LNCaP clone FGC (cell line): ENCODE measurements at places on chromosomes 7 and 10.
A peak's percentile ranks its signal among the peaks of the same experiment; 100 is the strongest.

- DNase-seq, result no peak
Measured at GRCh38 chr10:47256751-47257336, 43.2 kb upstream of the GDF10 start.

- no peak for DNase-seq
Measured at GRCh38 chr7:92466682-92467081, 11.1 kb downstream of the ERVW-1 start.

- no peak for DNase-seq
Measured at GRCh38 chr10:49484486-49485235, 54.3 kb downstream of the ERCC6 start.

DNA sequence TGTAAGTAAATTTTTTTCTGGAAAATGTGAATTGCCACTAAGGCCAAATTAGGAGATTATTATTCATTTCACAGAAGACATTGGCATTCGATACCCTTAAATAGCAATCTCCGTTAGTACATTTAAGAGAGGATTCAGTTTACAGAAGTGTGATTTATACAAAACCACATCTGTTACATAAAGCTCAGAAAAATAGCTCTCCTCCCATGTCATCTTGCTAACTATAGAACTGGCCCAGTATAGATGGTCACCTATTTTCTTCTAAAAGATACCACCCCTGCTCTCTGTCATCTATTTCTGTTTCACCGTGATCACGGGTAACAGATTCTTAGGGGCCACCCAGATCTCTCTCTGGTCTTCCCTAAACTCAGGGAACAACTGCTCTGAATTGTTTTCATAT lies 119.1 kb downstream of the HIP1 start:
- DNase-seq, result no peak

- no peak for DNase-seq
Measured at GRCh38 chr7:117173035-117173770, 149.7 kb downstream of the WNT2 start.

DNA sequence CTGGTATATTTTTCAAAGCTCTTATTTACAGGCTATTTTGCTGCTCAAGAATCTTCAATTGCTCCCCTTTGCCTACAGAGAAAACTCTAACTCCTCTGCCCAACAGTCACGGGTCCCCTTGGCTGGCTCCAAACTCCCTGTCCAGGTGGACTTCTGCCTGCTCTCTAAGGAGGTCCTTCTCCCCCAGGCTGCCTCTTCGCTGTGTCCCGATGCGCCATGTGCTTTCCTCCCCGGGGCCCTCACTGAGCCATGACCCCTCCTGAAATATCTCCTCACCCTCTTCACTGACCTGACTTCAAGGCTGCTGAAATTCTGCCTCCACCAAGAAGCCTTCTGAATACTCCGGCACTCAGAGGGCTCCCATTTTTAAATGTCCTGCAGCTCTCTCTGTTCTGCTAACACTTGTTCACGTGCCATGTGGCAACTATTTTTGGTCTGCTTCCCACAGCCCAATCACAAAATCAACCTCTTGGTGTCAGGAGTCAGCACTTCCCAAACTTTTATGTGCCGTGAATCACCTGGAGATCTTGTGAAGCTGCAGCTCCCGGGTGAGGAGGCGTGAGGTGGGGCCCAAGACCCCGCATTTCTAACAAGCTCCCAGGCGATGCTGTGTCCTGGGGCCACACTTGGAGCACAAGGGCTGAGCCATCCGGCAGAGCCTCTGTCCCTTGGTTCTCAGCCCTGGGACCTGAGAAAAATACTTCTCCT lies 85.7 kb upstream of the COL13A1 start:
- no peak for DNase-seq

DNA sequence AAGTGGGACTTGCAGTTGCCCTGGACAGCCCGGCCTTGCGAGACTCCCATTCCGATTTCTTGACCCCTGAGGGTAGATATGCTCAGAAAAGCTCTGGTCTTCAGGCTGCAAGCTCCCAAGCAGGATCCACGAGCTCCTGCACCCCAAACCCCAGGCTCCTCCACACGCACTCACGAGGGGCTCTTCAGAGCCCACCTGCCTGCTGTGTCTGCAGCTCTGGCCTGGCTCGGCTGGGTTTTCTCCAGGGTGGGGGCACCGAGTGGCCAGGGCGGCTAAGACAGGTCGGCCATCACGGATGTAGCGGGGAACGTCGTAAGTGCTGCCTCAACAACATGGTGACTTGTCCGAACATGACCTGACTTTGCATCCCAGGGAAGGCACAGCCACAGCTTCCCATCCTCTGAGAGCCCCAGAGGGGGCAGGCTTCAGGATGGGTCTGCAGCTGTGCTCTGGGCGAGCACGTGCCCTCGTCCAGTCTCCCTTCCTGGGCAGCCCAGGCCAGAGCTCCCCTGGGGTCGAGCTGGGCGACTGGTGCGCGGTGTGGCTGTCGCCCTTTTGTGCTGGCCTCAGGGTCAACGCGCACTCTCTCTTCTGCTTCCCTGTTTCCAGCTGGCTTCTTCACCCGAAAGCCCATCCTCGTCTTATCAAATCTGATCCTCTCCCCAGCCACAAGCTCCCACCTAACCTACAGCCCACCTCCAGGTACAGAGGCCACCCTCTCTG lies 415.3 kb downstream of the DNAJB6 start:
- no peak for DNase-seq

GRCh38 chr7:113408999-113409398 lies 290.6 kb upstream of the SMIM30 start:
- DNase-seq, result no peak

DNA sequence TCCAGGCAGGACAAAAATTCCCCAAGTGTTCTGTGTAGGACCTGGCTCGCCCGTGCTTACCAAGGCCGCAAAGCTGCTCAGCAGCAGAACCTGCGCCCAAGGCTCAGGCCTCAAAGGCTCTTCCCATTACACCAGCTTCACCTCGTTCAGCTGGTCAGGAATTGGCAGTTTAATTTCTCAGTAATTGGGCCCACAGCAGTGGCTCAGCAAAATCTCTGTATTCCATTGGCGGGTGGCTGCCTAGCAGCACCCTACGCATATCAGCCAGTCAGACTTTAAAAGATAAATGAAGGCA lies 5.8 kb downstream of the FZD9 start:
- no peak for DNase-seq

- peak; percentile 28 for DNase-seq
Measured at GRCh38 chr7:154503962-154504550, 451.9 kb downstream of the DPP6 start.

DNA sequence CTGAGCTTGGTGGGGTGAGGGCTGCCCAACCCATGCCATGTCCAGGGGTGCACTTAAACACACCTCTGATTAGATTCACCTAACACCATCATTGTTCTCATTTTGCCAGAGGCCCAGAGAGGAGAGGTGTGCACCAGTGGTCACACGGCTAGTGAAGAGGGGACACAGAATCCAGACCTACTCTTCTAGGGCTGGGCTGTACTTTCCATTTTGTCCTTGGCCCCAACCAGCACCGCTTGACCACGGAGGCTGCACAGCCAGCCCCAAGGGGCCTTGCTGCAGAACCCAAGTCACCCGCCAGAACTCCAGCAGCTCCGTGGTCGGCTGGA lies 246 bp upstream of the WDFY4 start:
- no peak for DNase-seq

DNA sequence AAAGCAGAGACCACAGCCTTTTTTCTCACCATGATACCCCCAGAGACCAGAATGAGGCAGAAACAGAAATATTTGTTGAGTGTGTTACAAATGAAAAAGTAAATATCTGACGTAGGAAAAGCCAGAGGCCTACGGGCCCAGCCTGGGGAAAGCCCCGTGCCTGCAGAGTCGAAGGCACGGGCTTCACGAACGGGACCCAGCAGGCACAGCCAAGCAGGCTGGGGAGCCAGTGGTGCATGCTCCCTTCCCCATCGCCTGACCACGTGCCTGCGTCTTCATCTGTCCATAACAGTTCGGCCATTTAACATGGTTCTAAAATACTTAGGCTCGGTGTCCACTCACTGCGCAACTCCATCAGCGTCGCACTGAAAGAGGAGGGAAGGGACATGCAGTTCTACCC lies 50.8 kb downstream of the SLIT1 start:
- DNase-seq, result no peak

GRCh38 chr7:133778472-133778871 lies 348.7 kb upstream of the LRGUK start:
- DNase-seq, result no peak

- no peak for DNase-seq
Measured at GRCh38 chr10:22737587-22737986, 23.2 kb upstream of the PIP4K2A start.

- no peak for DNase-seq
Measured at GRCh38 chr7:47031786-47032535, 550.0 kb downstream of the TNS3 start.

DNA sequence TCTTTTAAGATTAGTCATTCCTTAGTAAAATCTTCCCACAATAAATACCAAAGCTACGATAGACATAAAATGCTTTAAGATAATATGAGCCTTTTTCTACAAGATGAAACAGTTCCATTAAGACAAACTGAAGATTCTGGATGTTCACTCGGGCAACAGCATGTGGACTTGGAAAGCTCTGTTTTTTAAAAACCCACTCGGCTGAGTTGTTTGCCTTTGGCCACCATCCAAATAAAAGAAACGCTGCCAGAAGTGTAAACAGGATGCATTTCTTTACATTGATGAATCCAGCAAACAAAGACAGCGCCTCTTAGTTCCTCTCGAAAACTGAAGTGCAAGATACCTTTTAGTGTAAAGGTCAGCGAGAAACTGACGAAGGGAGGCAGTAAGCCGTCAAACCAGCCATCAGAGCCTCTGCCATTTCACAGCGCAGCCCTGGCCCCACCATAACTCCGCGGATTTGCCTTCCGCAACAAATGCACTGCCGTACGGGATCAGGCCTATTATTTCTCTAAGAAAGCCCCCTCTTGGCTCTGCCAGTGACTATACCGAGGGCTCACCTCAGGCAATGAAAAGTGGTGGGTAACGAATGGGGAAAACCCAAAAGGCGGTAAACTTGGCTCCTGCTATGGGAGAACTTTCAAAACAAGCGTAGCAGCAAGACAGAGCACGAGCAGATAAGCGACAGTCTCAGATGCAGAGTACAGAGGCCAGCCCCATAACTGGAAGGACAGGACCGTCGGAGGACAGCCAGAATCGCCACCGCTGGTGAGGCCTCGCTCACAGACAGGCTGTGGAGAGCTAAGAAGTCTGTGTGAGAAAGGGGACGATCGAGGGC lies 41.4 kb downstream of the GNA12 start:
- DNase-seq, result peak; percentile 88

DNA sequence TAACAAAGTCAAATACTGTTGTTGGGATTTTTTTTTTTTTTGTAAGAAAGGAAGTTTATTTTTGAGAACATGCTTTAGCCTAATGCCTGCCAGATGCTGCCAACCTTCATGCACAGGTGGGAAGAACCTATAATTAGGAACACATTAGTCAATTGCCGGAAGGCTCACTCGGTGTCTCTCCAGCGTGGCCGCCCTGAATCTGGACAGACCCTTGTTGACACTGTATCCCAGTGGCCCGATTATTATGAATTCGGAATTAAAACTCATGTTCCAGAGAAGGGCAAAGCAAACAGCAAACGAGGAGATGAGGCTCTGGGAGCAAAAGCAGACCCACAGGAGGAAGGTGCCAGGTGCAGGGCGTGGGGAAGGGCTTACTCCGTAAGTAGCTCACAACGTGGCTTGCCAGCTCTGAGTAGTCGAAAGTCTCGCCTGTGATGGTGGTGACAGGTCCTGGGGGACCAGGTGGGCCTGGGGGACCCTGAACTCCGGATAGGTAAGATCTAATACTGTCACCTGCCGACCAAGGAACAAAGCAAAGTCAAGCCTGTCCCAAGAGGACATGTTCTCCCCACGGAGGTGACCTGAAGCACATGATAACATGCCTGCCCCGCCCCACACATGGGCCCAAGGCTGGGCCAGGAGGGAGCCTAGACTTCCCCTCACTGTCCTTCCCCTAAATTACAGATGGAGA lies 48.3 kb downstream of the COL17A1 start:
- no peak for DNase-seq

GRCh38 chr7:28296571-28297483 lies 115.5 kb upstream of the CREB5 start:
- no peak for DNase-seq

- DNase-seq, result no peak
Measured at GRCh38 chr7:26657206-26657641, 207.2 kb downstream of the SKAP2 start.

DNA sequence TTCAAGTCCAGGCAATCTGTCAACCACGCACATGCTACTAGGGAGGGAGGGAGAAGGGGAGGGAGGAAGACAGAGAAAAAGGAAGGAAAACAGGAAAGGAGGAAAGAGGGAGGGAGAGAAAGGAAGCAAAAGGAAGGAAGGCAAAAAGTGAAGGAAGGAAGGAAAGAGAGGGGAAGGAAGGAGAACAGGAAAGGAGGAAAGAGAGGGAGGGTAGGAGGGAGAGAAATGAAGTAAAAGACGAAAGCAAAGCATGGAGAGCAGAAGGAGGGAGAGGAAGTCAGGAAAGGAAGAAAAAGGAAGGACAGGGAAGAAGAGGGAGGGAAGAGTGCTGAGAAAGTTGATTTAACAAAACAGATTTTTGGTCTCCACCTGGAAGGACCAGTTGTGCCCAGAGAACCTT lies 25.6 kb downstream of the KLF6 start:
- no peak for DNase-seq

DNA sequence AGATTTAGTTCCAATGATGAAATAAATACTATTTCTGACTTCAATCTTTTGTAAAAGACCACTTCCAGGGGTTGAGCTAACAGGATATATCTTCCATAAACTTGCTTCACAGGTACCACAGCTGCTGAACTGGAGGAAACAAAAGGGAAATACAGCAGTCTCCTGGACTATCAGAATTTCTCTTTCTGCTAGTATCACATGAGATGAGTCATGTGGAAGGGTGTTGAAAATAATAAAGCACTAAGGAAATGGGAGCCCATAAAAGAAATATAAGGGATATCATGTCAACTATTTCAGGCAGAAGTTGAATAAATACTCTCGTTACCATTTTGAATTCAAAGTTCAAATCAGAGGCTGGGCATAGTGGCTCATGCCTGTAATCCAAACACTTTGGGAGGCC lies 250.3 kb upstream of the NFE2L3 start:
- DNase-seq, result no peak

DNA sequence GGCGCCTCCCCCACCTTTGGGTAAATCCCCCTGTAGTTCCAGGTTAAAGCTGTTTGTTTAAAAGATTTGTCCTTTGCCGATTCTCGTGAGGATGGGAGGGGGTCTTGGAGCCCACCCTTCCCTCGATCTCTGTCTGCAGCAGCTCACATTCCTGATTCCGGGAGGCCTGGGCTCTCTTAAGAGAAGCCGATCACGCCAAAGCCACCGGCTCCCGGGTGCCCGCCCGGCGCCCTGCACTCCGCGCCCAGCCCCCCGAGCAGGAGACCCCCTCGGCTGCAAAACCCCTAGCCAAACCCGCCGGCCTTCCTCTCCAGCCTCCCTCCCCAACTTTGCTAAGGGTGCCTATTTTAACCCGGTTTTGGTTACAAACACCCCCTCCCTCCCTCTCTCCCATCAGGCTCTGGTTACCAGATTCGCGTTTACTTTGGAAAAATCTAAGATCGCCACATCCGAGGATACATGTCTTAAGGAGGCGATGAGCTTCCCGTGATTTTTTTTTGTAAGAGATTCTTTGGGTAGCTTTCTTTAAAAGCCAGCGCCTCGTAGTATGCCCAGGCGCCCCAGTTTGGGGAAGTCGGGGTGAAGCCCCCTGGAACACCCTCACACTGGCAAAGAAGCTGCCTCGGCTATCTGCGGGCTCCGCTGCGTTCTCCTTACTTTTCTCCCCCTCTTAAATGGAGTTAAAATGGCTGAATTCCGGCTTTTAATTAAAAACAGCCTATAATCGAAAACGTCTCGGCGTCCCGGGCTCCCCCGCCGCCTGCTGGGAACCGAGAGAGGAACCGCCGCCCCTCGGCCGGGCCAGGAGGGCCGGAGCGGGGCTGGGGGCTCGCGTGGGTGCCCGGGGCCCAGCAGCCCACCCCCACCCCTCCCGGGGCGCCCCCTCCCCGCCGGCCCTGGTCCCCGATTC lies 983 bp downstream of the TNRC18 start:
- no peak for DNase-seq

GRCh38 chr7:55571511-55572377 lies 558 bp downstream of the VOPP1 start:
- DNase-seq, result no peak
